ENCODE measurements at places on chromosomes 3 and 15.

DNA sequence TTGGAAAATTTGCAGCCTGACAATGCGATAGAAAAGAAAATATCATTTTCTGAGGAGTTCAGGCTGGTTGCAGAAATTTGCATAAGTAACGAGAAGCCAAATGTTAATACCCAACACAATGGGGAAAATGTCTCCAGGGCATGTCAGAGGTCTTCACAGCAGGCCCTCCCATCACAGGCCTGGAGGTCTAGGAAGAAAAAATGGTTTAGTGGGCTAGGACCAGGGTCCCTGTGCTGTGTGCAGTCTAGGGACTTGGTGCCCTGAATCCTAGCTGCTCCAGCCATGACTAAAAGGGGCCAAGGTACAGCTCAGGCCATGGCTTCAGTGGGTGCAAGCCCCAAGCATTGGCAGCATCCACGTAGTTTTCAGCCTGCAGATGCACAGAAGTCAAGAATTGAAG is 14.5 kb upstream of the AP4E1 start:
- no peak for DNase-seq

GRCh38 chr3:106725566-106725965 is 651.7 kb upstream of the CCDC54 start:
- no peak for DNase-seq

DNA sequence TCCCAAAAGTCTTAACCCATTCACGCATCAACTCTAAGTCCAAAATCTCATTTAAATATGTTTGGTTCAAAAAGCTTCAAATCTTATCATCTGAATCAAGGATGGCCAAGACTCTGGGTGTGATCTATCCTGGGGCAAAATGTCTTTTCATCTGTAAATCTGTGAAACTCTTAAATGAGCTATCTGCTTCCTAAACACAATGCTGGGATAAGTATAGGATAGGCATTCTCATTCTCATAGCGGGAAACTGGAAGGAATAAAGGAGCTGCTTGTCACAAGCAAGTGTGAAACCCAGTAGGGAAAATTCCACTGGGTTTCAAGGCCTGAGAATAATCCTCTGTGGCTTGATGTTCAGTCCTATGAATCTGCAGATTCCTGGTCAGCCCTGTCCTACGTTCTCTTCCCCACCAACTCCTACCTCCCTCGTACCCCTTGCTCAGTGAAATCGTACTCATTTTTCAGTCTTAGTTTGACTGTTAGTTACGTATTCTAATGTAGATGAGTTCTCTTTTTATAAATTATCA is 156.7 kb downstream of the EPHA3 start:
- no peak for DNase-seq

GRCh38 chr3:76212679-76213078 is 427.3 kb upstream of the ZNF717 start:
- DNase-seq: no peak

DNA sequence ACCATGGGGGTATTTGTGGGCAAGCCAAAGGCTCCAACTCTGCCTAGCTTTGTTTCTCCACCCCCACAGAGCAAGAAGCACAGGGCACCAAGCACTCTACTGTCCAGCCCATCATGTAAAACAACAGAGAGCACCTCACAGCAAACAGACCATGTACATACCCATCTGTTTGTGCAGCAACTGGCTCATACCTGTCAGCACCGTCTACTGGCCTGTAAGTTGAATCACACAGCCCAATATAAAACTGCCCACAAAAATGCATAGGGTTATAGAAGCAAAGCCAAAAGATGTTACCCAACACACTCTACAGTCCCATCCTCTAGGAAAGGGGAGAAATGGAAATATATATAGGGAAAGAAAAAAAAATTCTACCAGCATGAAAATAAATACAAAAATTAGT is 139.7 kb upstream of the CPNE4 start:
- DNase-seq: no peak

DNA sequence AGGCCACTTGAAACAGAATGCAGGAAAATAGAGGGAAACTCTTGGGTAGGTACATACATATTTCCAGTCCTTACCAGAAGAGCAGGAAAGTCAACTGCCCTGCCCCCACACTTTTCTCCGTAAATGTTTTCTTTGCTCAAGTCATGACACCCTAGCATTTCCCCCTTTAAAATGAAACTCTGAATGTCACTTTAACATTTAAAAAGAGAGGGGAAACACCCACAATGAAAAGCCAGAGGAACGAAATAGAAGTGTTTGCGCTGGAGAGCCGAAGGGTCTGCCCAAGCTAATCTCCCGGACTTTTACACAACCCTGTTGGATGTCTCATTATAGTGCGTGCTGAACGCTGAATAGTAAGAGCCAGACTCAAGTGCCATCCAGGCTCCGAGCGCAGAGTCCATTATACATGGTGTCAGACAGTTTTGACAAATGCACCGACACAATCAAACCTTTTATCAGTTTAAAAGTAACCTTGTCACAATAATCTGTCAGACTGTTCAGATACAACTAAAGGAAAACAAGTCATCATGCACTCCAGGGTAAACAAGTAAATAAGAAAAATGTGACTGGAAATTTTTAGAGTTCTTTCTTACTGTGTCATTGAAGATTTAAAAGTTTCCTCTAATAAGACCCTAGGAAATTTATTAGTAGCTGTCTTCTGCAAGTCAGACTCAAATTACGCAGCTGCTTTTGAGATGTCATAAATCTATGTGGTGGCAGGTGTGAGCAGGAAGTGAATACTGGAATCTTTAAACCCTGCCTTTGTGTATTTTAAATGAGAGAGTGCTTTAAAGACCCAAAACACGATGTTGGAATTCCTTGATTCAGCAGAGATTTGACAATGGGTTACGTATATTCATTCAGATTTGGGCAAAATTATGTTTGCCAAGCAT is 159.8 kb downstream of the RBMS3 start:
- DNase-seq: no peak

DNA sequence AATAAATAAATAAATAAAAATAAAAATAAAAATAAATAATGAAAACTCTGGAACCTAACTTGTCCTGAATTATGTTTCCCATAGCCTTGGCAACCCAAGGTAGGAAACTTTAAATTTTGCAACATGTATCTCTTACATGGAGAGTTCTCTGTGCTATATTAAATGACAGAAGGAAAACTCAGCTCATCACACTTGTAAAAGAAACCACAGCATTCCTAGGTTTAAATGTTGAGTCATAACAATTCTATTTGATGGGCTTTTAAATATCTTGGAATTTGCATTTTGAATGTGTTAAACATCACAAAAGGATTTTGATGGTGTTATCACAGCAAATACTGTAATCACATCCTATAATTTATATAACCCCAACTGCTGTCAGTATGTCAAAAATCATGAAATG is 144.2 kb downstream of the LRTM1 start:
- DNase-seq: no peak

- DNase-seq: no peak
Observed at GRCh38 chr3:133895208-133896001, at the start of gene RAB6B. RAB6B (minus strand) TSS chr3:133895882; CDS start chr3:133895466, 416 bp downstream.

DNA sequence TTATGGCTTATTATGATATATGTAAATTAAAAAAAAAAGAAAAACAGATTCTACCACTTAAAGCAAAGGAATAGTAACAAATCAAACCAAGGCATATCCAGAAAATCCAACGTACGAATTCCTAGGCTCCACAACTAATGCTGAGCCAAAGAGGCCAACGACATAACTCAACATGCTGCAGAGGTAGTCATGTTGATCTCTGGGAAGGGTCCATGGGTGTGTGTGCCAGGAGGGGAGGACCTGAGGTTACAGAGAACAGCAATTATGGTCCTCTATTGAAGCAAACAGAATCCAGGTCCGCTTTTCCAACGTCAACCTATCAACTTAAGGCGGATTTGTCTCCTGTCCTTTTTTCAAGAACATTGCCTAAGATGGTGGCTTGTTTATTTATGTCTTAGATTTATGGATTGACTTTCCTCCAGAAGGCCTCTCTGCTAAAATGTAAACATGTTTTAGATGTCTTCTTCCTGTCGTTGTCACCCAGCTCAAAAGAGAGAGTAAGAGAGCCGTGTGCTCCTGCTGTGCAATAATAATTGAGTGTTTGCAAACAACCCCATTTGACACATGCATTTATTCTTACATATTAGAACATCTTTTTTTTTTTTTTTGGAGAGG is 20.4 kb downstream of the NANOGP8 start:
- DNase-seq: no peak

DNA sequence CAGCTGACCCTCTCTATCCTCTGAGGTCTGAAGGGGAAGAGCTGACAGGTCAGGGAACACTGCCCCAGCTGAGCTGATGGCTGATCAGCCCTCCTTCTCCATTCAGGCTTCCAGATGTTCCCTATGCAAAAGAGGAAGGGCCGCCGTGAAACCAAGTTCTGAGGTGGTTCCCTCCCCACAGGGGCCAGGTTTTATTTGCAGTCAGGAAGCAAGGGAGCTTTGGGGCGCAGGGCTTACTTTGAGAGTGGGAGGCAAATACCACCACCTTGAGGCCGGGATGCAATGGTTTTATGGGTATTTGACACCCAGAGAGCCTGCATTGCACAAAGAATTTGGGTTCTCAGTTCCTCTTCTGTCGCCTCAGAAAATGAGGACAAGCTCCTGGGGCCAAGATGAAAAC is 186.9 kb downstream of the ARRDC4 start:
- no peak for DNase-seq

DNA sequence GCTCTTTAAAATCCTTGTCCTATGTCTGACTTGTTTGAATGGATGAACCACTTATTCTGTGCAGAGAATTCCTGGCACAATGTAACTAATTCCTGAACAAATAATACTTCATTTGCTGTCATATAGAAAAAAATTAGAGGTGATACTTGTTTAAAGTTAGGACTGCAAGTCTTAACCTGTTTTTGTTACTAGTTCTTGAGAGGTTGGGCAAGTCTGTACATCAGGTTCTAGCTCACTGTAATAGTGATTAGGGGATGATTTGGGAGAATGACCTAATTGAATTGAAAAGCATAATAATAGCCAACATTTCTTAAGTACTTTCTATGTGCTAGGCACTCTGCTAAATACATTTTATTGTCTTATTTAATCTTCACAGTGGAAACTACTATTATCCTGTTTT is 49.3 kb downstream of the GMPS start:
- no peak for DNase-seq

GRCh38 chr3:178676942-178677790 is 140.9 kb downstream of the KCNMB2 start:
- DNase-seq: no peak

GRCh38 chr3:56422316-56422715 is 46.0 kb downstream of the ERC2 start:
- no peak for DNase-seq

DNA sequence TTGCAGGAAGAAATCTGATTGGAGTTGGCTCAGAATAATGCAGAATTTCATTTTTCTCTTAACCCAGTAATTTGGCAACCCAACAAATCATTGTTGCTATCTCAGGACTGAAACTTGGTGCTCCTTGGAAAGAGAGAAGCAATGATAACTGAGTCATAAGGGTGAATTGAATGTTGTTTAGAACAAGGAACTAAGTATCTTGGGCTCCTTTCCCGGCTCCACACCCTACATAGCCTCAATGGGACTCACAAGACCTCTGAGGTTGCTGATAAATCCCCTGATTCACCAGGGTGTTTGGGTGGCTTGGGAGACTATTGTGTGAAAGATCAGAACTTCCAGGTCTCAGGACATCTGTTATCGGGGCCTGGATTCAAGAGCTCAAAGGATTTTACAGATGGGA is 7.8 kb upstream of the RAB8B start:
- DNase-seq: no peak

- no peak for DNase-seq
Observed at GRCh38 chr3:188343894-188344293, 189.9 kb downstream of the LPP start.

DNA sequence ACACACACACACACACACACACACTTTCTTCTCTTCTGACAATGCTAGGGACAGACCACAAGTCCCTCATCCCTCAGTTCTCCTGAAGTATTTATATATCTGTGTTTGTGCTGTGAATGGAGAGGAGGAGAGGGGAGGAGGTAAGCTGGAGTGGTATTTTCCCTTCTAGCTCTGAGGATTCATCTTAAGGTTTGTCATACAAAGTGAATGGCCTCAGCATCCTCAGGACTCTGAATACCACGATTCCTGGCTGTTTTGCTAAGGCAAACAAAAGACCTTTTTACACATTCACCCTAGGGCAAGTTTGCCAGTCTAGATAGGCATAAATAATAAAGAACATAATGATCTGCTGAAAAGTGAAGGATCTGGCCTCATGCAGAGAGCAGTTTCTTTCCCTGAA is 65.7 kb upstream of the CHMP2B start:
- no peak for DNase-seq

DNA sequence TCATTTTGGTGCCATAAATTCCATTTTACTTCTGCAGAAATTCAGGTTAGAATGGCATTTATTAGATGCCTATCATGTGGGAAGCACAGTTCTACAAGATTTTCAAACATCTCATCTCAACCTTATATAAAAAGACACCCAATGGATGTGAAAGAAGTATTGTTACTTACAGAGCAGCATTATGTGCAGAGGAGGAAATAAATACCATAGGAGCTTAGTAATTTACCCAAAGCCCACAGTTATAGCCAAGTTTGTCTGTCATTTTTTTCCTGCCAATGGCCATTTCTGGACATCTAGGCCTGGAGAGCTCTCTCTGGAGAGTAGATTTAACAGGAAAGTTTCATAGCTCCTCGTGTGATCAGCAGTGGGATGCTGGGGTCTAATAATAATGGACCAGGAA is 659.4 kb upstream of the NAALADL2 start:
- no peak for DNase-seq

DNA sequence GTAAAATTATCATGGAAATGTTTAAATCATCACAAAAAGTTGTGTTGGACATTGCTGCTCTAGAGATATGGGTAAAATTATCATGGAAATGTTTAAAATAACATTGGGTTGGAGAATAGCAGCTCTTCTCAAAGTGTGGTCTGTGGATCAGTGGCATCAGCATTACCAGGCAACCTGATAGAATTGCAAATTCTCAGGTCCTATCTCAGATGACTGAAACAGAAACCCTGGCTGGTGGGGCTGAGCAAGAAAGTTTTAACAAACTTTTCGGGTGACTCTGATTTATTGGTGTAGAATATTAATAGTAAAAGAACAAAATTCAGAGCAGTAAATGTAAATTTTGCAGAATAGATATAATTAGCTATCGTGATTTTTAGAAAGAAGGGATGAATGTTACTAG is 28.9 kb downstream of the NXPE3 start:
- DNase-seq: no peak

DNA sequence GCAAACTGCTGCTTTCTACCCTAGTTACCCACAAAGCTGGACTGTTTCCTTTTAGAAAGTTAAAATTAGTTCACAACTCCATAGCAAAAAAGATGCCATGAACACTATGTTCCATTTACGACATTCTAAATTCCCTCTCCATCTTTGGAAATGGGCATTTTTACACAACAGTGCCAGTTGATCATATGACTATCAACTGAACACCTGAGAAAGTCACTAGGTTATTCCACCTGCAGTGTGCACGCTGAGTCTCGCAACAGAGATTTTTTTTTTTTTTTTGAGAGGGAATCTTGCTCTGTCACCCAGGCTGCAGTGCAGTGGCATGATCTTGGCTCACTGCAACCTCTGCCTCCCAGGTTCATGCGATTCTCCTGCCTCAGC is 120.3 kb downstream of the SNRK start:
- no peak for DNase-seq

DNA sequence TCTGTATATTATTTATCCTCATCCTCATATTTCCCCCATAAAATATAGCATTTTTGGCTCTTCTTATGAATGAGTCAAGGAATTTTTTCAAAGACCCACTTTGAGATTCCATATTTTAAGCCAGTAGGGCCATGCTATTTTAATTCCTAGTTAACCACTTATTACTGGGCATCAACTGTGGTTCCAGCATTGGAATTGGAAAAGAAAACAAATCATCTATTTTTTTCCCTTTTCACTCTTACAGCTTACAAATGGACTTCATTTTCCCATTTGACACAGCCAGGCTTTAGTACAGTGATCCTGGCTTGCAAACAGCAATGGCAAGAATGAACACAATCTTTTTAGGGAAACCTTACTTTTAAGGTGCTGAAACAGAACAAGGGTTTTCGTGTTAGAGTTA is 19.4 kb upstream of the PLCL2 start:
- no peak for DNase-seq
